ENCODE measurements at places on chromosomes 3 and 15.

GRCh38 chr3:123047062-123047319, 19.4 kb upstream of the SEMA5B start:
- DNase-seq = no peak

- DNase-seq = peak; percentile 68
Observed at GRCh38 chr3:101936419-101937356, 87.4 kb downstream of the NFKBIZ start.

GRCh38 chr3:129015388-129016105, 14.4 kb downstream of the EFCC1 start:
- no peak for DNase-seq

- no peak for DNase-seq
Observed at GRCh38 chr15:70238917-70239316, 141.2 kb upstream of the TLE3 start.

DNA sequence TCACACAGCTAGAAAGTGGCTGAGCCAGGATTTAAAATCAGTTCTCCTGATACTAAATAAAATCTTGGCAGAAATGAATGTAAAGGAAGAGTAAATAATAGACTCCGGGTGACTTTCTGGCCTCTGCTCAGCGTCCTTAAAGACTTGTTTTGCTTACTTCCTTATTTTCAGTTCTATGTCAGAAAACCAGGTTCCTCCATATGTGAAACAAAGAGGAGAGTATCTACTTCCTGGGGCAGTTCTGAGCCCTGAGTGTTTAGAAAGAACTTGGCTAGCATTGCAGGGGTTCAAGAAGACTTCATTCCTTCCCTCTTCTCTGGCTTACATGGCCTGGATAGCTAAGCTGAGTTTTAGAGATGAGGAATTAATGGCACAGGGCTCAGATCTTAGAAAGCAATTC, 222.8 kb upstream of the TLE3 start:
- no peak for DNase-seq
